ENCODE measurements at places on chromosomes 2 and 18. TPM values are rescaled to one million over a fixed set of nuclear protein-coding genes. Genes with fewer than 3 reads are reported as not detected.

The NUP35 gene
- total RNA-seq = 11.1 TPM

The SP100 gene
- 95.5 TPM for total RNA-seq

The SALL3 gene
- total RNA-seq = not detected

The POTEE gene
- not detected for total RNA-seq

The CEBPZ gene
- 30.5 TPM for total RNA-seq

The RELCH gene
- total RNA-seq = 17.9 TPM

The DNER gene
- 2.9 TPM for total RNA-seq

The NCK2 gene
- total RNA-seq = 59.8 TPM

The TMEFF2 gene
- 0.52 TPM for total RNA-seq

The IL18RAP gene
- 0.58 TPM for total RNA-seq

The OTOS gene
- not detected for total RNA-seq

The DYNAP gene
- not detected for total RNA-seq

The SERPINB5 gene
- not detected for total RNA-seq

The ANKRD30BL gene
- not detected for total RNA-seq

The CBLN2 gene
- not detected for total RNA-seq

The EMX1 gene
- total RNA-seq = not detected

The TRABD2A gene
- 1.7 TPM for total RNA-seq

The MROH2A gene
- total RNA-seq = not detected

The UGT1A5 gene
- total RNA-seq = not detected

The RESP18 gene
- total RNA-seq = not detected

The ACSL3 gene
- 56.3 TPM for total RNA-seq

The NOL4 gene
- not detected for total RNA-seq

The SGPP2 gene
- total RNA-seq = 0.32 TPM

The PEX13 gene
- total RNA-seq = 42.3 TPM

The NBAS gene
- total RNA-seq = 42.0 TPM

The VWA3B gene
- not detected for total RNA-seq

The DYSF gene
- total RNA-seq = 19.5 TPM

The CLEC4F gene
- 0.42 TPM for total RNA-seq

Data from esophagus muscularis mucosa (tissue), 4 donors.